ENCODE measurements at places on chromosomes 6 and 20. TPM values are rescaled to one million over a fixed set of nuclear protein-coding genes. Genes with fewer than 3 reads are reported as not detected.

- DNase-seq, result no peak
Observed at GRCh38 chr6:11232770-11233626, 530 bp upstream of the NEDD9 start.

DNA sequence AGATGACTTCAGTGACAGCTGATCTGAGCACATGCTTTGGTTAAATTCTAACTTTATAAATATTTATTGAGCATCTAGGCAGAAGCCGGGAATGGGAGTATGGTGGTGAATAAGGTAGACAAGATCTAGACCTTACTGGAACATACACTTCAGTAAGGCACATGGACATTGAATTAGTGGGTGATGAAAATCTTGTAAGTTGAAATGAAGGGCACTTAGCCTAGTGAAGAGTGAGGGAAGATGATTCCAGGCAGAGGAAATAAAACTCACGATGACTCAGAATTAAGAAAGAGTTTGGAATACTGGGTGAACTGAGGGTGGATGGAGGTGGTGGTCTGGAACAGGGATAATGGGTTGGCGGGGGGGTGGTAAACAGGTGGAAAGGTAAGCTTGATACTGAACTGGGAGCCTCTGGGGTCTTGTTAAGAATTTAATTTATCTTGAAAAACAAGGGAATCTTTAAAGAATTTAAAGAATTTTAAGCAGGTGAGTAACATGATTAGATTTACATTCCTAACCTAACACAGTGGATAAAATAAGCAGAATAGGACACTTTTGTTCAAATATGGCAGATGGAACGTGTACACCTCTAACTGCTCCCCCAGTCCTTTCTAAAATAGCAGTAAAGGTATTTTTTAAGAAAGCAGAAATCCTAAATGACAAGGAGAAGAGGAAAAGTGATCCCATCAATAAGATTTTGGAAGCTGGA, 75.2 kb upstream of the ARHGAP18 start:
- no peak for DNase-seq

- DNase-seq, result no peak
Observed at GRCh38 chr6:139112561-139112960, 22.3 kb upstream of the HECA start.

Gene MYBL2
- 139 TPM for total RNA-seq

DNA sequence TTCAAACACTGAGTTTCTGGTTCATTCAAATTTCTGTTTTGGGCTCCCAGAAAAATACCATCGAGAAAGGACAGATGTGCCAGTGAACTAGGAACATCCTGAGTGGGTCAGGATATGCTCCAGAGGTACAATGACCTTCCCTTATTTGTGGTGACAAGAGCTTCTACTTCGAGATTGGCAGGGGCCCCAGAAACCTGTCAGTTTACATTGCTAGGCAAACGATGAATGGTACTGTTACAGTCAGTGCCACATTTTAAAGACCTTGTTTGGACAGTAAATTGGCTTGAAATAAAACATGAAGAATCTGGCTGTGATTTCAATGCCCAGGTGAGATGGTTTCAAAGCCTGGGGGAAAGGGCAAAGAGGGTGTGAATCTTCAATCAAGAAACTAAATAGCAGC, 454.5 kb upstream of the ID4 start:
- DNase-seq, result no peak

- no peak for DNase-seq
Observed at GRCh38 chr6:133683308-133683580, 205.7 kb upstream of the TCF21 start.

DNA sequence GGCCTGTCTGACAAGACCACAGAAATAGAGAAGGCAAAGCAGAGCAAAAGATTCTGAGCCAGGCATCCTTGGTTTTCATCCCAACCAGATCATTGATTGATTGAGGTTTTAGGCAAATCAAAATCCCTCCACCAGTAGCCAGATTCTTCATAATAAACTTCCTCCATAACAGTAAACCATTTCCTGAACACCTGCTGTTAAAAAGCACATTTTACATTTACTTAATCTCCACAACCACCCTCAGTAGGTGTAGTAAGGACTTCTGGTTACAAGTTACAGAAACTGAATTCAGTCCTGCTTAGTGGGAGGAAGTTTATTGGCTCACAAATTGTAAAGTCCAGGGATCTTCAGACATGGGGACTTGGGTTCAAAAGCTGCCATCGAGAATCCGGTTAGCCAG, 28.3 kb downstream of the EIF2S2 start:
- no peak for DNase-seq

Gene ADGRF1
- total RNA-seq, result not detected

DNA sequence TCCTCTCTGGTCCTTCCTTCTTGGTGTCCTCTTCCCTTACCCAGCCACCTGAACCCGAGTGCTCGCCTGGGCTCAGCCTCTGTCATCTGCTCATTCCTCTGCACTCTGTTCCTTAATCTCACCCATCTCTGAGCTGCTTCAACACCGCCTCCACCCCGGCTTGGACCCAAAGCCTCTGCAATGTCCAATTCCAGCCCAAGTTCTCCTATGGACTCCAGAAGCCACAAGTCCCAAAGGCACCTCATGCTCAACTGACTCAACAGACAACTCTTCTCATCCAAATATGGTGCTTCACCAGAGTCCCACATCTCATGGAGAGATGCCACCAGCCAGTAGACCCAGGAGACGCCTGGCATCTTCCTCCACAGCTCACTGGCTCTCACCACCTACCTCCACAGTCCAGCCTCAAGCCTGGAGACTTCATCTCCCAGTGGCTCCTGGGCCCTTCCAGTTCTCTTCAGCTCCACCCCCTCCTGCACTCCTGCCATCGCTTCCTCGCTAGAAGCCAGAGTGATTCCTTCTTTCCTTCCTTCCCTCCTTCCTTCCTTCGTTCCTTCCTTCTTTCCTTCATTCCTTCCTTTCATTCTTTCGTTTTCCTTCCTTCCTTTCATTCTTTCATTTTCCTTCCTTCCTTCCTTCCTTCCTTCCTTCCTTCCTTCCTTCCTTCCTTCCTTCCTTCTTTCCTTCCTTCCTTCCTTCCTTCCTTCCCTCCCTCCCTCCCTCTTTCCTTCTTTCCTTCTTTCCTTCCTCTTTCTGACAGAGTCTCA, 40.9 kb upstream of the NNAT start:
- no peak for DNase-seq

- no peak for DNase-seq
Observed at GRCh38 chr6:46967826-46968349, 46.1 kb upstream of the ADGRF5 start.

Gene NHSL1
- 0.76 TPM for total RNA-seq

DNA sequence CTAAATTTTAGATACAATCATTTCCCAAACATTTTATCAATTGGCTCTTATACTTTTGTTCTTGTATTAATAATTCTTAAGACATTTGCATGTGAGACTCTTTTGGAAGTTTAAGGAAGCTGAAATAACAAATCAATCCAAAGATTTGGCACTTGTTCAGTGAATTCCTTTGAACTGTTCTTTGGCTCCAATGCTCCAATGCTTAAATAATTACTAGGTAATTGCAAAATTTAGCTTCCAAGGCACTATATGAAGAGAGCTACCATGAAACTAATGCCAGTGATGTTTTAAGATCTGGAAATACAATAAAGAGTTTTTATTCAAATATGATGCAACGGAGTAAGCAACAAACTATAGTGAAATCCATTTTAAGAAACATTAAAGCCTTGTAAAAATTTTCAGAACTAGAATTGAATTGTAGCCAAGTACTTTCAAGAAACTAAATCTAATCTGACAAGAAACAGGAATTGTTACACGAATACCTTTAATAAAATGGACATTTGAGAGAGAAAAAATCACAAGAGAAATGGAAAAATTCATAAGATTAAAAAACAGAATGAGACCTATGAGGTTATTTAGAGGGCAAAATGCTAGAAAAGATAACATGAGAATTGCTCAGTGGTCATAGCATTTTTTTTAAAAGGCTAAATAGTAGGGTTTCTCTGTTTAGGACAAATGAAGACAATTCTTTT, 43.6 kb upstream of the SMLR1 start:
- DNase-seq, result no peak

DNA sequence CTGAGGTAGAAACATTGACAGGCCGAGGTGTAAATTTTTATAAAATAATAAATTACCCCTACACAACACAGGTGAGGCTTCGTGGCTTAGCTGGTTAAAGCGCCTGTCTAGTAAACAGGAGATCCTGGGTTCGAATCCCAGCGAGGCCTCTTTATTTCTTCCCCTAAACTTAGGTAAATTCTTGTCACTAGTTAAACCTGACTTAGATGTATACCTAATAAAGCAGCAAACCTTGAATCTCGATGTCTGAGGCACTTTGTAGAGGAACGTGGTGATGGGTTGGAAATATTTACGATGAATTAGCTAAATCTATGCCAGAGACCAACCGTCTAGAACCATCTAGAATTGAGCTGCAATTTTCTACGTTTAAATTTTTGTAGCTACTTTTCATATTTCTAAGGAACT, 185.6 kb downstream of the OR2B2 start:
- peak; percentile 5 for DNase-seq

DNA sequence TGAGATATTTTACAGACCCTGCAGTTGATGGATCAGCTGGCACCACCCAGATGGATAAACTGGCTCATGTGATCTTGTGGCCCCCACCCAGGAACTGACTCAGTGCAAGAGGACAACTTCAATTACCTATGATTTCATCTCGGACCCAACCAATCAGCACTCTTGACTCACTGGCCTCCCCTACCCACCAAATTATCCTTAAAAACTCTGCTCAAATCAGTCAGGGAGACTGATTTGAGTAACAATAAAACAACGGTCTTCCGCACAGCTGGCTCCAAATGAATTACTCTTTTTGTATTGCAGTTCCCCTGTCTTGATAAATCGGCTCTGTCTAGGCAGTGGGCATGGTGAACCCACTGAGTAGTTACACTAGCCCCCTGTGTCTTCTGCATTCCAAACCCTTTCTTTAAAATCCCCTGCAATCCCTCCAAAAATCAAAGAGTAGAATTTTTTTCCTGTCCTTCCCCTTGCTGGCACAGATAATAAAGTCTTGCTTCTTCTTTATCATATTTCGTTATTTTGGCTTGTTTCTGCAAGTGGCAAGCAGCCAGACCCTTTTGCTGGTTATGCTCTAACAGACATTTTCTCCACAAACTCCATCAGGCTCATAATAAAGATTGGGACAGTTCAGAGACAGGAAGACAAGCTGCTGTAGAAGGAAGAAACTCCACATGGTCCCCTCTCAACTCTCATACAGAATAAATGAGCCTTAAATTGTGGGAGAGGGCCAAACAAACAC, 48.3 kb downstream of the OR2B6 start:
- DNase-seq, result no peak

DNA sequence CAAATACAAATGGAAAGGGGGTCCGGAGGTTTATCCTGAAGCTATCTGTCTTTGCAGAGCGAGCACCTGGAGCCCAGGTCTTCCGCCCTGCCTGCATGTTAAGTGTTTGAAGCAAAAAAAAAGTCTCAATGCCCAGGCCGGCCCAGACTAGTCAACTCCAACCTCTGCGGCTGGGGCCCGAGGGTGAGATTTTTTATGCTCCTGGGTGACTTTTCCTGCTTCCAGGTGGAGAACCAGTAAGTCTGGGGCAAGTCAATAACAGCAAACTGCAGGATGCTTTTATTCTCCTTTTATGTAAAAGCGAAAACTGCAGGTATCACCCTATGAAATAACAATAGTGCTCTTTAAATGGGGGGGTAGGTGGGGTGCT, 2.0 kb upstream of the ZBP1 start:
- DNase-seq, result no peak

Gene CABLES2
- 5.3 TPM for total RNA-seq

Gene PERP
- total RNA-seq, result 2.1 TPM

- DNase-seq, result no peak
Observed at GRCh38 chr20:59578436-59579403, 25.6 kb upstream of the PHACTR3 start.

Gene SLC17A3
- total RNA-seq, result not detected

DNA sequence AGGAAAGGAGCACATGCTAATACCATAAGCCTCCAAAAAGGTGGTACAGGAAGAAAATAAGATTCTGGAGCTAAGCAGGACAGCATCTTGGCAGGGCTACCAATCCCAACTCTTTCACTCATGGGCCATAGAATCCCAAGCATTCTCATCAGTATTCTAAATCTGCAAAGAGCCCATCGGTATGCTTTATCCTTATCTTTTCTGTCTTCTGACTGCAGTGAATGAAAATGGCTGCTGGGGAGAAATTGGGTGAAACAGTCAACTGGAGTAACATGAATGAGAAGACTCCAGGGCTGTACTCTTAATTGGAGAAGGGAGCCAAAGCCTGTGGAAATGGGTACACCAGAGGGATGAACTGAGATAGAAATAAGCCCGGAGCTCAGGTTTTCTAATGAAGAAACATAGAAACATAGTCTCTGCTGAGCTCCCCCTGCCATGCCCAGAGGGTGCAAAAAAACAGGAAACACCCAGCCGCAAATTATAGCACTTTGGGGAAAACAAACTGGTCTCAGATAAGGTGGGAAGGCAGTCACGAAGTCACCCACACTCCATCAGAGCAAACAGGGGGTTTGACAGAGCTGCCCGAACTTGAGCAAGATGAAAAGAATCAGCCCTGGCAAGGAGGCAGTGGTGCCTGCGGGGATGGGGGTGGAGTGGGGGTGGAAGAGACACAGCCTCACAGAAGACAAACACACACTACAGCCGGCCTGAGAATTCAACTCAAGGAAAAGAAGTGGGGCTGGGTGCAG, 35.4 kb upstream of the E2F3 start:
- DNase-seq, result no peak

Gene C20orf202
- not detected for total RNA-seq

- no peak for DNase-seq
Observed at GRCh38 chr6:52424513-52424912, 4.4 kb downstream of the EFHC1 start.

- DNase-seq, result no peak
Observed at GRCh38 chr20:58224097-58224496, 4.4 kb downstream of the ANKRD60 start.

Gene CDH4
- 0.08 TPM for total RNA-seq

DNA sequence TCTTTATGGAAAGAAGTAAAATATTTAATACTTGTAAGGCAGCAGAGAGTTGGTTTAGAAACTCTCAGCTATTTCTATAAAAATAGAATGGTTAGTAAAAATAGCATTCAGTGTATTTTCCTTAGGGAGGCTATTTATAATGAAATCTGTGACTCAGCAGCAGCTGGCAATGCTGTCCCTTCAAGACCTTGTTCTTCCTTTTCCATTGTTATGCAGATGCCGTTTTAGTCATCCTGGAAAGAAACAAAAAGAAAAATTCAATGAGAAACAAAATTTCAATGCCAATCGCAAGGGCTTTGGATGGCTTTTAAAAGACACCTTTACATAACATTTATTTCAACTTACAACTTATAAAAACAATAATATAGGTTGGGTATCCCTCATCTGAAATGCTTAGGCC, 17.5 kb downstream of the MPC1 start:
- DNase-seq, result no peak

DNA sequence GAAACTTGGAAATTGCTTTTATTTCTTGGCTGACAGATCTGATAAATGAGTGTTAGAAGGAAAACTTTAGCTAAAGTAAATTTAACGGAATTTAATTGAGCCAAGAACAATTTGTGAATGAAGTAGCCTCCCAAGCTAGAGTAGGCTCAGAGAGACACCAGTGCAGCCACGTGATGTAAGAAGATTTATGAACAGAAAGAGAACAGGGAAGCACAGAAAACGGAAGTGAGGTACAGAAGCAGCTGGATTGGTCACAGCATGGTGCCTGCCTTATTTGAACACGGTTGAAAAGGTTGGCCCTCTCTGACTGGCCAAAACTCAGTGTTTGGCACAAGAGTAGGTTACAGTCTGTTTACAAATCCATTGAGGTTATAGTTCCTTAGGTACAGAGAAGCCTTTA, 29.5 kb upstream of the IFNGR1 start:
- DNase-seq, result no peak

GRCh38 chr6:35069262-35069661, 71.9 kb downstream of the TCP11 start:
- no peak for DNase-seq

Data from activated naive CD8-positive, alpha-beta T cell treated with anti-CD3 and anti-CD28 coated beads for 36 hours (primary cell).